ENCODE measurements at places on chromosomes 11 and 22.

DNA sequence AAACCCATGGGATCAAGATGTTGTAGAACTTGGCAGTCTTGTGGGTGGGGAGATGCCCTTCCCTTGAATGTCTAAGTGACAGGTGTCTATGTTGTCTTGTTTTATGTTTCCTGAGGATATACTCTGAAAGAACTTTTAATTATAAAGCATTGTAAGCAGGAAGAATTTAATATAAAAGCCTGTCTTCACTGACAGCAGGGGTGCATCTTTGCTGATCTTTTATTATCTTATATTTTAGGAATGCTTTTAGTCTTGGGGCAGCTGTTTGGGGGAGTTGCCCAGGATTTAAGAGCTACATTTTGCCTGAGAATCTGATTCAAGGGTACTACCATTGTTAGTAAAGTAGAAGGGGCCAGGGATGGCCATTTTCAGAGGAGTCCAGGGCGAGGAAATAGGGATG lies 43.4 kb downstream of the IRAG1 start:
- no peak for DNase-seq

- no peak for DNase-seq
Observed at GRCh38 chr22:46193898-46194310, 43.6 kb downstream of the PPARA start.

DNA sequence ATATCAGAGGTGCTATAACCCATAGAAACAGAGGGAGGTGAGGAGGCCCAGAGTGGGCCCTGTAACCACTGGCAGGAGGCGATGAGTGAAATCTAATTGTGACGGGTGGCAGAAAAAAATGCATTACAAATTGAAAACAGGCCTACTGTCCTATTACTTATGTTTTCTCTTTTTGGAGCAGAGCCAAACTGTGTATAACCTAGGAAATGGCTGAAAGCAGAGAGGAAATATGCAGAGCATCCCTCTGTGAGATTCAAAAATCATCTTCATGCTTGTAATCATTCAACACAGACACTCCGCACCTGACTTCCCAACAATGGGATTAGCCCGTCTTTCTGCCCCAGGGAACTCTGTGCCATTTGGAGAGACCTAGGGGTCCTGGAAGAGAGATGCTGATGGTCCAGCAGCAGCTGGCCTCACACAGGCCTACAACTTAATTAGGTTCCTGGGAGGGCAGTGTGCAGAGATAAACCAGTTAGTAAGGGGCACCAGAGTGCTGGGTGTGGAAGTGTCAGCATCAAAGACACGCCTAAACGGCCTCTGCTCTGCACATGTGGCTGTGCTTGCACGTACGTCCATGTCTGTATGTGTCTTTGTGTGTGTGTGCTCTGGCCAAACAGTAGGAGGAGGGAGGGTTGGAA lies 41.8 kb downstream of the MAP6 start:
- DNase-seq, result no peak

DNA sequence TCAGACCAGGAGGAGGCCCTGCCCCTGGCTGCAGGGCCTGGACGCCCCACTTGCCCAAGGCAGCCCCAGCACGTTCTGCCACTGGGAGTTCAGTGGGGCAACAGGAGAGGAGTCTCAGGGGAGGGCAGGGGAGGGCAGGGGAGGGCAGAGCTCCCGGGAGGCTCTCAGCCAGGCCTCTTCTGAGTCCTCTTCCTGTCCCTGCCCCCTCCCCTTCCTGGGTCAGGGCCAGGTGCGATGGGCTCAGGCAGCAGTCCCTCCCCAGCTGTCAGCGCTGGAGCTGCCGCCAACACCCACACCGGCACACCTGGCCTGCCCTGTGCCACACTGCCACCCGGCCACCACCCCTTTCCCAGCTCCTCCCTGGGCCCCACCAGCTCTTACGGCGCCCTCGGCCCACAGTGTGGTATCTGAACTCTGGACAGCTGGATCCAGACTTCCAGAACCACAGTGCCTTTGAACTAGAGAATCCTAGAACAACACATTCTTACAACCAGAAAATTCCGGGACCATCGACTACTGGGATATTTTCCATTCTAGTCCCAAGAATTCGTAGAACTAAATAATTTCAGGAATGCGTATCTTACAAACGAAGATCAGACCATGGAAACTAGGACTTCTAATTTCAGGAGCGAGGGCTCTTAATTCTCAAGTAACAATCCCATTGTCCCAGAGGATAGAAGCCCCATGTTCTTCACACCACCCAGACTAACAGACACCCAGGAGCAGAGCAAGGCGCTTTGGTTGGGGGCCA lies 21.8 kb downstream of the RPL3 start:
- DNase-seq, result no peak

GRCh38 chr22:27504360-27505253 lies 296.9 kb downstream of the MN1 start:
- DNase-seq, result no peak

GRCh38 chr11:112570333-112570732 lies 309.7 kb upstream of the PLET1 start:
- DNase-seq, result no peak

DNA sequence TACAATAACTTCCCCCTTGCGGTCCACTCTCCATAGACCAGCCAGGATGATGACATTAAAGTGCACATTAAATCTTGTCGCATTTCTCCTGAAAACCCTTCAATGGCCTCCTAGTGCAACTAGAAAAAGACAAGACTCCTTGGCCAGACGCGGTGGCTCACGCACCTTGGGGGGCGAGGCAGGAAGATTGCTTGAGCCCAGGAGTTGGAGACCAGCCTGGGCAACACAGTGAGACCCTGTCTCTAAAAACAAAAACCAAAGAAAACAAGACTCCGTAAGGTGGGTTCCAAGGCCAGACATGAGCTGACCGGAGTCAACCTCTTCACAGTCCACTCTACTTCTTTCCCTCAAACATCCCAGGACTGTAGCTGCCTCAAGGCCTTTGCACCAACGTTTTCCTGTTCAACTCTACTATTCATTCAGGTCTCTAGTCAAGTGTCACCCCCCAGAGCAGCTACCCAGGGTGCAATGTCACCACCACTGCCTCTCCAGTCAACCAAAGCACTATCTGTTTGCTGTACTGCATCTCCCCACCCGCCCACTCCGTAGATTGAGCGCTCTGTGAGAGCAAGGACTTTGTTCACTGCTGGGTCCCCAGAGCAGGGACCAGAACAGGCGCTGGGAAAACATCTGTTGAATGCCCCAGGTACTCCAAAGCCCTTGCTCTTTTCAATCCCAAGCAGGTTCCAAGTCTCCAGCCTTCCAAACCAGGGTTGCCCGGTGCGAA lies 739 bp downstream of the ZMAT5 start:
- no peak for DNase-seq
